ENCODE measurements at places on chromosomes 6 and 20.

- no peak for DNase-seq
Observed at GRCh38 chr6:20006037-20006436, 168.9 kb downstream of the ID4 start.

GRCh38 chr6:42140032-42140431, 2.4 kb downstream of the C6orf132 start:
- no peak for DNase-seq

DNA sequence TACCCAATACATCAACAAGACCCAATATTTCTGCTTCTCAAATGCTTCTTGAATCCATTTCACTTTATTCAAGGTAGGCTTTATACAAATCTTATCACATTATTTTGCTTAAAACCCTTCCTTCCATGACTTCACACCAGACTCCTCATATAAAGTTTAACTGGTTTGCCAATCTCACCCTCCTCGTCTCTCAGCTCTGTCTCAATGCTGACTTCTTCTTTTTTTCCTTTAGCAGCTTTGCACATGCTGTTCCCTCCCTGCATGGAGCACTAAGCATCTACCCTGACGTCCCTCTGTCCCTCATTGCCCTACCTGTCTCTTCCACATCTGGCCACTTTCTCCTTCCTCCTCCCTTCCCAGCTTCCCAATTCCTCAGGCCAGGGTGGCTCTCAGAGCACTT, 31.4 kb downstream of the KCNK17 start:
- DNase-seq = no peak

GRCh38 chr6:41498968-41499599, 47.1 kb upstream of the FOXP4 start:
- DNase-seq = no peak

DNA sequence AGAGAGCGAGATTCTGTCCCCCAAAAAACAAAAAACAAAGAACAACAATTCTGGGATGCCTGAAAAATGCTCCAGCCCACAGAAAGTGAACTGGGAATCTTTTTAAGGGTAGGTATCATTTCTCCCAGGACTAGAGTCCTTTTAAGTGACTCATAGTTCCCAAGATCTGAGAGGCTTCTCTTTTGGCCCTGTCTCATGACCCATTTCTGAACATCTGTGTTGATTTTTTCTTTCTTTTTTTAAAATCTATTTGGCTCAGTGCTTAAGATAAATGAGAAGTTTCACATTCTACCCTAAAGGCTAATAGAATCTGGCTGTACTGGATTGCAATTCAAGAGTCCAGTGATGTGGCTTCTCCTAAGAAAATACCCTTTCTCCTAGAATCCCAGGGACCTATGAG, 217.6 kb upstream of the FOXQ1 start:
- DNase-seq = no peak

Data from stimulated activated CD4-positive, alpha-beta T cell treated with anti-CD3 and anti-CD28 coated beads, Interleukin-12 subunit alpha, Interleukin-12 subunit beta, amount 100 ng/mL, for 24 hours (primary cell).